Stimulated activated CD8-positive, alpha-beta memory T cell treated with anti-CD3 and anti-CD28 coated beads, Interleukin-15, amount 100 ng/mL, for 24 hours (primary cell): ENCODE measurements at places on chromosomes 7 and 10.

- no peak for DNase-seq
These were observed 228.9 kb upstream of the PITRM1 start for GRCh38 chr10:3401491-3401938.

DNA sequence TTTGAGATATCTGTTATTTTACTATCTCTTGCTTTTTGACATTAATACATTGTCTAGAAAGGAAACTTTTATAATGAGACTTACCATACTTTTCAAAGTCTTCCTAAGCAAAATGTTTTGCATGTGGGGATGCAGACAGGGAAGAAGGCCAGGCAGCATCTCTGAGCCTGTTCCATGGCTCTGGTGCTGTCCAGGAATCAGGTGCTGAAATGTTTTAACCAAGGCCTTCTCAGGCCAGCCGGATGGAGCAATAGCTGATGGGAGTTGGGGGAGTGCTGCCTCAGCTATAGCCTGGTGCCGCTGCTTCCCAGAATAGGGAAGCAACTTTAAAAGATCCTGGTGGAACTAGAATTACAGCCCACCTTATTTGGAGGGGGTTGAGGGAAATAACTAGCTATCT lies 38.5 kb downstream of the CRTAC1 start:
- no peak for DNase-seq

DNA sequence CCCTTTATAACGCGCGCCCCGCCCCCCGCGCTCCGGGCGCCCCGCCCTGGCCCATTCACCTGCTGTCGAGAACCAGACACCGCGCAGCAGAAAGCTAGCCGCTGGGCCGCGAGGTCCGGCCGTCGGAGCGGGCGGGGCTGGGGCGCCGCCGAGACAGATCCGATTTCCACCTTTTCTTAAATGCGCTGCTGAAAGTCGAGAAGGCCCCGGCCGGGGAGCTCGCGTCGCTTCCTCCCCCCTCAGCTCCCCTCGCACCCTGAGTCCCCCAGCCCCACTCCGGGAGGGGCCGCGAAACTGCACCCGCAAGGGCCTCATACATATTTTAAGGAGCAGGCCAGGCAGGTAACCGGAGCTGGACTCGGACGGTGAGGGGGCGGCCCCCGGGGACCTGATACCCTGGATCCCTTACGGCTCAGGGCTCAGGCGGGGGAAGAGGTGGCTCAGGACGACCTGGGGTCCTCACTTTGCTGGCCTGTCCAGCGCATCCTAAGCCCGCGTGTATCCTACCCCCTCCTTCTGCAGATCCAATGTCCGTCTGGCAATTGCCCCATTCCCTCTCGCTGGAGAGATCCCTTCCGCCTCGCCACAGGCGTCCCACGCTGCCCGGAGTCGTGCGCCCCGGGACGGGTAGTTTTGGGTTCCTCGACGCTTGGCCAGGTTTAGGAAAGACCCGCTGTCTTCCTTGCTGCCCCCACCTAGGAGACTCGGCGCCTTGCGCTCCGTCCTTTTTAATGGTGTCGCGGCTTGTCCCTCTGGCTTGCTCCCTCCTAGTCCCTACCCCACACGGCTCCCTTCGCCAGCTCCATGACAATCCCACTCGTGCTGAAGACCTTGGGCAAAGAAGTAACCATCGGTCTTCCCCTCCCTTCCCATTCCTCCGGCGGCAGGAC lies 170.6 kb downstream of the UBE2H start:
- DNase-seq = no peak

DNA sequence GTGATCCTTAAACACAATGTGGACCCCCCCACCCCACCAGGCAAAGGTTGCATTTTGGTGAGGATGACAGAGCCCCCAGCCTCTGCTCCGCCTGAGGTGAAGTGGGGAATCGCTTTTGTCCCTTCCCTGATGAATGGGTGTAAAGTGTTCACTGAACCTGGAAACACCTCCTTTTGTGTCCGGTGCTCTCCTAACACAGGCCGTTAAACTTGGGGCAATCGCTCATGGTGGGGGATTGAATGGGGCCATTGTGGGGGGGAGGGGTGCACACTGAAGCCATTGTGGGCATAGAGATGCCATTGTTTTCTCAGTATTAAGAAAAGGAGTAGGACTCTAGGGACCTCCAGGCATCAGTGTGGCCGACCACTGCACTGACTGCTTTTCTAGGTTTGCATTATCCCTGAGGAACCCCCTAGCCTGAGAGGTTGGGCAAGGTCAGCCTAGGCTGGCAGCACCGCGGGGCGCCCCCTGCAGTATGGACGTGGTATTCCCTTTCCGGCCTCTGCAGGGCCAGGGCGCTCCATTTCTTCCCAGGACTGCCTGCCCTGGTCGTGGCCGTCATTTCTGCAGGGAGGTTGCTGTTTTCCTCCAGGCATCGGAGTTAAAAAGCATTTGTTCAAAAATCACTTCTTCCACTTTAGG lies 158.3 kb downstream of the TCF7L2 start:
- DNase-seq = peak; percentile 10

- DNase-seq = no peak
These were observed 2.3 kb downstream of the MACROH2A2 start for GRCh38 chr10:70054902-70055301.
